Stimulated activated CD4-positive, alpha-beta T cell treated with anti-CD3 and anti-CD28 coated beads, Interleukin-1b, Interleukin-23, amount 100 ng/mL, for 1 hour (primary cell): ENCODE measurements at places on chromosomes 4 and X.

DNA sequence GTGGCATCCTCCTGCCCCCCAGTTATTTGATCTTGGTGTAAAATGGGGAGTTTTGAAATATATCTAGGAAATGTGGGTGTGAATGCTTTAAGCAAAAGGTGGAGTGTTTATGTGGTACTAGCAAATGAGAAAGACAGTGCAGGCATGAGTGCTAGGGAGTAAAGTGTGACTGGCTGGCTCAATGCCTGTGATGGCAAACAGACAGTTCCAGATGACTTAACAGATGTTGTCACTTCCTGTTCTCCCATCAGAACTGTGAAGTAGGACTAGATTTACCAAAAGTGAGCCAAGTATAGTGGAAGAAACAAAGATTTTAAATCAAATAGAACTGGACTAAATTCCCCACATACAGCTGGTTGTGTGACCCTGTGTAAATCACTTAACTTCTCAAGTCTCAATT is 8.4 kb upstream of the AMOT start:
- no peak for DNase-seq

DNA sequence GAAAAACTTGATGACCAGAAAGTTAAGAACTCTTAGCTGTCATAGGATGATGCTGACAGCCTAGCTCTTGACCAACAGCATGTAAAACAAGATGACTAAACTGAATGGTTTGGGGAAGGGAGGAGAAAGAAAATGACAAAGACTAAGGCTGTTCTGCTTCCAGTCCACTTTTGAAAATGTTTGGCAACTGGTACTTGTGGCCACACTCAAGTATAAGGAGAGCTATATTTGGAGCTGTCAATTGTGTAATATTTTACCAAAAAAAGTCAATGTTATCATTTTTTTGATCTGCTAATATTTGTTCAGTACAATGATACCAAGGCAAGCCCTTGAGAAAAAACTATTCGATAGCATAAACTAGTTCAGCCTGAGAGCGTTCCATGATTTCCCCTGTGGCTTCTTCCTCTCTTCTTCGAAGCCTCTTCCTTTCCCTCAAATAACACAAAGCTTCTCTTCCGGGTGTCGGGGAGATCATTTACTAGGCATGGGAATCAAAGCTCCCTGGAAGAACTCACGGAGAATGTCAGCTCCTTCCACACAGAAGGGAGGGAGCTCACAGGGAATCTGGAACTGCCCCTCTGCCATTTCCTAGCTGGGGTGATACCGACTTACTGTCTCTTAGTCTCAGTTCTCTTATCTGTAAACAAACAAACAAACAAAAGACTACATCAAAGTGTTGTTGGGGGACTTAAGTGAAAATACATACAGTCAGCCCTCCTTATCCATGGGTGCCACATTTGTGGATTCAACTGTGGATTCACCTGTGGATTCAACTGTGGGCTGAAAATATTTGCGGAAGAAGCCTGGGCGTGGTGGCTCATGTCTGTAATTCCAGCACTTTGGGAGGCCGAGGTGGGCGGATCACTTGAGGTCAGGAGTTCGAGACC is 82.6 kb downstream of the SCD5 start:
- DNase-seq = no peak

DNA sequence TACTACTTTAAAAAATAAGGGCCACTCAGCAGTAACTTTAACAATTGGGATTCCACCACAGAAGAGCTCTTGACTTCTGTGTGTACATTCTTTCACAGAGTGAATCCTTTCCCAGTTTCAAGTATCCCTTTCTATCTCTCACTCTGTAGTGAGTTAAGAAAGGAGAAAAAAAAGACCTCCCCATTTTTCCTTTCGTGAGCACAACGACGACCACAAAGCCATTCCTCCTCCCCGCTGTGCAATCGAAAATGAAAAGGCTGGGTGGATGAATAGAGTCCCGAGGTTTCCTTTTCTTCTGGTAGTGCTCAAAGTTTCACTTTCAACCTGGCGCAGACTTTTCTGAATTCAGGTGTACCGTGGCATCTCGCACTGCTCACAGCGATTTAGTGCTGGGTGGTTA is 58.0 kb downstream of the TAB3 start:
- DNase-seq = no peak

GRCh38 chr4:26384380-26385057 is 63.7 kb downstream of the RBPJ start:
- no peak for DNase-seq

- no peak for DNase-seq
These were observed 37.2 kb downstream of the PCDH7 start for GRCh38 chr4:30757357-30757756.

DNA sequence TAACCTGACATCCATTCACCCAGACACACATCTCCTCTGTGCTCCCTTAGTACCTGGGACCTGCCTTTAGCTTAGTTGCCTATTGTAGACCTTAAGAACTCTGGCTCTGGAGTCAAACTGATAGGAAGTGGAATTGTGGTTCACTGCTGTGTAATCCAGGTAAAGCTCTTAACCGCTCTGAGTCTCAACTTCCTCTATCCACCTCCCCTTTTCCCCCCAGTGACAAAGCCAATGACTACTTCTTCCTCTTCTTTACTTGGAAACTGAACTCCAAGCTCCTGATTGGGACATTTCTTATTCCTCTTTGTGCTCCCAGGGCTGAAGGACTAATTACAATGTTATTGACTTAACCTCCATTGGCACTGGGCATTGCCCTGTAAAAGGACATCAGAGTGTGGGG is 94.1 kb downstream of the DRD5 start:
- DNase-seq = no peak

GRCh38 chr4:136806844-136807243 is 725.5 kb downstream of the PCDH18 start:
- DNase-seq = no peak

DNA sequence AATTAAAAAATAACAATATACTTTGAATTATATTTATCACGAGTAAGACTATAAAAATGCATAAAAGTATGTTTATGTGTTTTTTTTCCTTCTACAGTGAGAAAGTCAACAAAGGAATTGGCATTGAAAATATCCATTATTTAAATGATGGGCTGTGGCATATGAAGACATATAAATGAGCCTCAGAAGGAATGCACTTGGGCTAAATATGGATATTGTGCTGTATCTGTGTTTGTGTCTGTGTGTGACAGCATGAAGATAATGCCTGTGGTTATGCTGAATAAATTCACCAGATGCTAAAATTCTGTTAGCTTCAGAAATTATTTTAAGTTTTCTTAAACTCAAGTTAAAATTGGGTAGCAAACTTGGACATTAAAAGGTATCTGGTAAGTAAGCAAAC is 8.2 kb downstream of the MCTS1 start:
- DNase-seq = no peak

DNA sequence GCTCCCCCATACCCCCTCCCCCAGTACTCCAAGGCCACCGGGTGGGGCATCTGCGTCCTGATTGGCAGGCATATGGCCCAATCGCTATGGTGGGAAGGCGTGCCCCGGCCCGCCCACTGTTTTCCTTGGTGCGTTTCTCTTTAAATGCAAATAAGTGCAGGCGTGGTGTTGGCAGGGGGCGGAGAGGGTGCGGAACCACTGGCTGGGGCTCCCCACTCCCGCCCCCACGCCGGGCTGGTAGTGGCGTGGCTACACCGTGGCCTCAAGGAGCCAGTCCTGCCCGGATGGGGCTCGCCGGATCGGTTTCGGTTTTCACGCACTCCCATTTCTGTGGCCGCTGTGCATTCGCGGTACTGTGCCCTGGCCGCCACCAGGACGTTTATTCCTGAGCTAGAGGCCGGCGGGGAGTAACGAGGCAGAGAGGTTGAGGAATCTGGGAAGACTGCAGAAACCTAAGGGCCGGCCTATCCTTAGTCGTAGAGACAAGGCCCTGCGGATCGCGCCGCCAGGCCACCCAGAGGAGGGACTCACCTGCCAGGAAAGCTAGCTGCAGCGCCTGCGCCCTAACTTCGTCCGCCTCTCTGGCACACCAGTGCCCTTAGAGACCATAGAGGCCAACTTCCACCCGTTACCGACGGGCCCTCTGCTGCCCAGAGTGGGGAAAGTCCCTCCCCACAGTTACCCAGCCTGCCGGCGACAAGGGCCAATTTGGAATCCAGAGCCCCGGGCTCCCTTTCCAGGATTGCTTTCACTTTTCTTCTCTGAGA is 410 bp upstream of the AMER1 start:
- peak; percentile 68 for DNase-seq

DNA sequence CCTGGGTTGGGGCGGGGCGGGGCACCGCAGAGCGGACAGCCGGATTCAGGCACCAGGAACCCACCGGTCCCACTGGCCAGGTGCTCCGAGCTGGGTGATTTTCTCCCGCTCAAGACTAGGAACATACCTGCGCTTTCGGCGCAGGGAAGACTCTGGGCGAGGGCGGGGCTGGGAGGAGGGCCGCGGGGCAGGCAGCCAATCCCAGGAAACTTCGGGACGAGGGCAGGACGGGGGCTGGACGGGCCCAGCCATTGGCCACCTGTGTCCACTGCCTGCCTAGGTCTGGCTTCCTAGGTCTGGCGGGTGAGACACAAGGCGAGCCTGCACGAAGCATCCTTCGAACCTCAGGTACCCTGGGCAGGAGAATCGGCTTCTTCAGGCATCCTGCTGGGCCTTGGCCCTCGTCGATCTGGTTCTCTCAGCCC is 274 bp upstream of the ERVMER34-1 start:
- DNase-seq = no peak

DNA sequence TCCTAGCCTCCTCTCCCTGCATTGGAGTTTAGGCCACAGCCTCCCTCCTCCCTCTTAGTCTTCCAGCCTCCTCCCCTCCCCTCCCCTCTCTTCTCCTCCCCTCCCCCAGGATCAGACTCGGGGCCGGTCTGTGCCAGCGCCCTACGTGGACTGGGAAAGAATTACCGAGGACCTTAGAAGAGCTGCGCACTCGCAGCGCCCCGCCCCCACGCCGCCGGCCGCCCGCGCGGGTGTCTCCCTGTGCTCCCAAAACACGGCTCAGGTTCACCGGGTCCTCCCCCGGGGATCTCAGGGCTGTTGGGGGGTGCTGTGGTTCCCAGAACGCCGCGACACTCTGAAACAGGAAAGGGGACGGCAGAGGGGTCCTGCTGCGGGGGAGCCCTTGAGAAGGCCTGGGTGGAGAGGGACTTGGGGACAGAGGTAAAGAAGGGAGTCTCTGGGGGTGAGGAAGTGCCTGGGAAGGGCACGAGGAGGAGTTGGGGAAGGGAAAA is 122.3 kb upstream of the TBL1X start:
- DNase-seq = no peak

DNA sequence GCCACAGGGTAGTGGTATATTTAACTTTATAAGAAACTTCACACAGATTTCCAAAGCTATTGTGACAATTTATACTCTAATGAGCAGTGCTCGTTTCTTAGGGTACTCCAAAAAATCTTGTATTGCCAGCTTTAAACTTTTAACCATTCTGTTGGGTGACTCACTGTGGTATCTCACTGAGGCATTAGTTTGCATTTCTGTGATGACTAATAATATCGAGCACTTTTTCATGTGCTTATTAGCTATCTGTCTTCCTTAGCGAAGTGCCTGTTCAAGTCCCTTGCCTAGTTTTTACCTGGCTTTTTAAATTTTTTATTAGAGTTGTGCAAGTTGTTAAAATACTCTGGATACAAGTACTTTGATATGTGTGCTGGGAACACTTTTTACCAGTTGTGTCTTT is 5.5 kb downstream of the PNMA3 start:
- no peak for DNase-seq

- no peak for DNase-seq
These were observed 83.7 kb downstream of the TEX13A start for GRCh38 chrX:105136786-105137185.

GRCh38 chr4:154610582-154610981 is 1.9 kb downstream of the FGG start:
- no peak for DNase-seq

GRCh38 chrX:120549483-120550452 is 11.0 kb downstream of the CUL4B start:
- no peak for DNase-seq

DNA sequence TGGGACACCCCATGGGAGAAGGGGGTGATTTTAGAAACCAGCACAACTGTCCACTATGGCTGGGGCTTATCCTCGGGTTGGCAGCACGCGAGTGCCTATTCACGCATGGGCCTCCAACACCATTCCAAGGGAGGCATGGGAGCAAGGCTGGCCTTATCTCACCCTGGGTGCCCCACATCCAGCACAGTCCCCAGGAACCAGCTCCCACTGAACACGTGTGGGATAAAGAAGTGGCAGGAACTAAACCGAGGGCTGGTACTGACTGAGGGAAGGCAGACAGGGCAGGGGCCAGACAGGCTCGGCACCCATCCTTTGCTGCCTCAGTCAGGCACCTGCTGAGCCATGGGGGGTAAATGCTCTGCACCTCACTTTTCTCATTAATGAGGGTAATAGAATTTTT is 43.7 kb upstream of the GPR78 start:
- no peak for DNase-seq

GRCh38 chr4:119932277-119932676 is 134.4 kb downstream of the MAD2L1 start:
- DNase-seq = no peak

DNA sequence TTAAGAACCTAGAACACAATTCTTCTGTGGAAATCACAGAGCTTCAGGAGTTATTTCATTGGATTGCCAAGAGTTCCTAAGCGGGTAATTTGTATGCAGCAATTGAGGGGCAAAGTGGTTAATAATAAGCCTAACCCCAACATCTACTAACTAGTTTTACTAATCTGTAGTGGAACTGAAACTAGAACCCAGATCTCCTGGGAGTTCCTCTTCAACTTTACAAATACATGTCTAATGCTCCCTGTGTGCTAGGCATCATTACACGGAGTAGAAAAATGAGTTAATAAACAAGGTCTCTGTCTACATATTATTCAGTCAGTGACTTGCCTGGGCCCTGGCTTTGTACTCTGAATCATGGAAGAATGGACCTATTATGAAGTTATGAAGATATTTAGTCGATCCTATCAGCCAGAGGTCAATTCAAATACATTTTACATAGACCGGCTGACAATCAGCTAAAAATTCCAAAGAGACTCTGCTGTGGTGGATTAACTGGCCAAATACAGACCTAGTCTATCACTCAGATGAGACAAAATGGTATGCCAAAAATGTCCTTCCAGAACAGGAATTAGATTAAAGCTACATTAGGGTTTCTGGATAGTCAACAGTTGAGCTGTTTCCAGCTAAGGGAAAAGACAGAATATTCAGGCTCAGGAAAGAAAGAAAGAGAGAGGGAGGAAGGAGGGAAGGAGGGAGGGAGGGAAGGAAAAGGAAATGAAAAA is 326.0 kb downstream of the FBXW7 start:
- no peak for DNase-seq

GRCh38 chr4:169315530-169316343 is 45.0 kb upstream of the SH3RF1 start:
- DNase-seq = no peak

GRCh38 chr4:3262208-3263052 is 13.5 kb downstream of the MSANTD1 start:
- no peak for DNase-seq

- no peak for DNase-seq
These were observed 200.0 kb upstream of the NPY2R start for GRCh38 chr4:155008389-155008788.
